GM23248 (cell line): ENCODE measurements at places on chromosomes 7 and 10. TPM values are rescaled to one million over a fixed set of nuclear protein-coding genes. Genes with fewer than 3 reads are reported as not detected.
A peak's percentile ranks its signal among the peaks of the same experiment; 100 is the strongest.

FOXI2 gene
- not detected in 2 replicates for total RNA-seq

TMEM213 gene
- not detected in 2 replicates for total RNA-seq

ACSM6 gene
- total RNA-seq: not detected in 2 replicates

FOXP2 gene
- total RNA-seq: 1.3 and 5.0 TPM in 2 replicates

ZDHHC6 gene
- total RNA-seq: 23.6 and 30.4 TPM in 2 replicates

EPHB4 gene
- 26.9 and 32.9 TPM in 2 replicates for total RNA-seq

DDC gene
- total RNA-seq: not detected in 2 replicates

PDE6C gene
- total RNA-seq: not detected in 2 replicates

AGAP9 gene
- 3.0 and 3.7 TPM in 2 replicates for total RNA-seq

- no peaks in the 10 kb centered on the region for H3K36me3 ChIP-seq
- H3K27ac ChIP-seq: no peak overlapping the region
- no peaks in the 10 kb centered on the region for H3K27me3 ChIP-seq
- no peak for DNase-seq
Observed at GRCh38 chr7:17486835-17487234, 188.4 kb downstream of the AHR start.

- peaks cover 6% of the 10 kb centered on the region; the same call in 1 of the 2 replicates for H3K4me1 ChIP-seq
- H3K27ac ChIP-seq: no peak overlapping the region
- no peak for DNase-seq
Observed at GRCh38 chr10:44370731-44371248, 14.1 kb downstream of the CXCL12 start.

DNA sequence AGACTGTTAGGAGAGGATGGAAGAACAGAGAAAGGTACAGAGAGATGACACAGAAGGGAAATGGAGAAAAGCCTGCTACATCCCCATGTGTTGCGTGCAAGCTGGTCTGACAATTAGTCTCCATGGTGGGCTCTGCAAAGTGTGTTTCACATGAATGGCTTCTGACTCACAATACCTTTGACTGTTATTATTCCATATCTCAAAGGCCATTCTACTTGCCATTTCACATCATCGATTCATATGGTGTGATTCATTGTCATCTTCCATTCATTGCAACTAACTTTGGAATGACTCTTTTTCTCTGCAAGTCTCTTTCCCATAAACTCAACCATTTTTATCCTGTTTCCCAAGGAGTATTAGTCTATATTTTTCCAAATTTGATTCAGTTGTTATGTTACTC, 208.9 kb upstream of the INHBA start:
- no peaks in the 10 kb centered on the region for H3K36me3 ChIP-seq
- H3K27ac ChIP-seq: peak overlapping the region; percentile 94
- peaks cover 51% of the 10 kb centered on the region for H3K4me1 ChIP-seq

GRCh38 chr10:17190602-17191001, 10.9 kb downstream of the TRDMT1 start:
- no peak overlapping the region for H3K27ac ChIP-seq
- no peaks in the 10 kb centered on the region for H3K27me3 ChIP-seq
- H3K4me3 ChIP-seq: no peak overlapping the region
- no peaks in the 10 kb centered on the region for H3K36me3 ChIP-seq
- H3K4me1 ChIP-seq: peaks cover under 1% of the 10 kb centered on the region; the same call in 1 of the 2 replicates

GRCh38 chr10:36057180-36057579, 415.1 kb upstream of the FZD8 start:
- H3K4me3 ChIP-seq: no peak overlapping the region
- no peaks in the 10 kb centered on the region for H3K36me3 ChIP-seq
- H3K27me3 ChIP-seq: no peaks in the 10 kb centered on the region
- DNase-seq: no peak

DNA sequence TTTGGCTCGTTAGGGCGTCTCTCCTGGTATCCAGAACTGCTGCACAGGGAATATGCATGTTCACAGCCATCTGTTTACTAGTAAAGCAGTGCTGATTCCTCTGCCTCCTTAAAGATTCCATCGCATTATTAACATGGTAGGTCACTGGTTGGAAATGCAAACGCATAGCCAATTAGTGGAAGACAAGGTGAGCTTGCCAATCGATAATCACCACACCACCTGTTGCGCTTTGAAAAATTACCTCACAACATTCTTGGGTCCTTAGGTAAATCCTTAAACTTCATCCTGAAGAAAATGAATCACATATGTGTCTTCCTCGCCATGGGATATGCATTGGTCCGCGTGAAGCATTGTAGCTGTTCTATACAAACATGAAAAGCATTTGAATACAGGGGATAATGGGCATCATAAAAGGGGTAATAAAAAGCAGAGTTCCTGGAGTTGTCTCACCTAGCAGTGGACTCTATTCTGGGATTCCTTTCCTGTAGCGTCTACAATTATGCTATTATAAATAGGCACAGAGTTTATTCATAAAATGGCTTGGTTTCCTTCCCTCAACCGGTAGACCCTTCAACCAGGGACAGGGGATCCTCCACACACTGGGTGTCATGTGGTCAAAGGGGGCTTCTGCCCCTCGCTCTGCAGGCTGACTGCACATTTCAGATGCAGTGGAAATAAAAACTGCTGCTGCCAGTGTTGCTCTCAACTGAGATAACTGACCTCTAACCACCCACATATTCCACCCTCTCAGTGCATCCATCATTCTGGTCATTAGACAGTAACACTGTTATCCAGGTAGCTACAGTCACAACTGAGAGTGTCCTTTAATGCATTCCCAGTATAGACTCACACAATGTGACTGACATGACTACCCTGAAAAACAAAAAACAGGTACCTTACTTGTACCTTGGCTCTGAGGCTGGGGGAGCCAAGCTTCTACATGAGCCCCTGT, 389.2 kb upstream of the NFE2L3 start:
- H3K4me1 ChIP-seq: no peaks in the 10 kb centered on the region
- no peak overlapping the region for H3K27ac ChIP-seq
- no peaks in the 10 kb centered on the region; the same call in 1 of the 2 replicates for H3K27me3 ChIP-seq
- no peak overlapping the region for H3K4me3 ChIP-seq
- no peak for DNase-seq

DNA sequence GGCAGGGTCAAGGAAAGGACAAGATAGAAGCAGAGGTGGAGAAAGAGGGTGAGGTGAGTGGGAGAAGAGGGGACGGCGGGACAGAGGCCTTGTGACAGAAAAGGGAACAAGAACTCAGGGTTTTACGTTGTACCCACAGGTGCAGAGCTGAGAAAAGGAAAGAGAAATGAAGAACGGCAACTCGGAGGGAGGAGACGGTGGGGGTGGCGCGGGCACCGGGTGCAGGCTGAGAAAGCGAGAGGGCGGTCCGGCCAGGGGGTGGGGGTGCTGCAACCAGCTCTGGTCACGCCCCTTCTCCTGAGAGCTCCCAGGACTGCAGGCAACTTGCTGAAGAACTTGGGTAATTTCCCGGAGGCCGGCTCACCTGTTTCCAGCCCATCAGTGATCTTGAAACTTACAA, 65.3 kb downstream of the CARD11 start:
- no peaks in the 10 kb centered on the region for H3K4me1 ChIP-seq
- DNase-seq: no peak
- H3K36me3 ChIP-seq: no peaks in the 10 kb centered on the region
- H3K27ac ChIP-seq: no peak overlapping the region
- H3K27me3 ChIP-seq: no peaks in the 10 kb centered on the region; the same call in 1 of the 2 replicates

GRCh38 chr7:31073326-31074119, 21.4 kb downstream of the ADCYAP1R1 start:
- no peaks in the 10 kb centered on the region for H3K36me3 ChIP-seq
- no peak overlapping the region for H3K4me3 ChIP-seq
- DNase-seq: no peak
- no peak overlapping the region for H3K27ac ChIP-seq
- no peaks in the 10 kb centered on the region for H3K27me3 ChIP-seq
- no peaks in the 10 kb centered on the region for H3K4me1 ChIP-seq

- H3K4me1 ChIP-seq: 0 out of 2 replicates have a peak, but pooled peaks cover 3% of the 10 kb centered on the region
- H3K27me3 ChIP-seq: no peaks in the 10 kb centered on the region
- no peaks in the 10 kb centered on the region for H3K36me3 ChIP-seq
- no peak overlapping the region for H3K27ac ChIP-seq
- peak; percentile 63 for DNase-seq
Observed at GRCh38 chr10:132411561-132412253, 14.7 kb downstream of the PWWP2B start.

- H3K36me3 ChIP-seq: no peaks in the 10 kb centered on the region
- H3K4me3 ChIP-seq: no peak overlapping the region
- 0 out of 2 replicates have a peak overlapping the region, but pooled peaks have one; percentile 11 for H3K27ac ChIP-seq
- peak; percentile 21 for DNase-seq
Observed at GRCh38 chr10:48400129-48400849, 93.8 kb downstream of the MAPK8 start.

DNA sequence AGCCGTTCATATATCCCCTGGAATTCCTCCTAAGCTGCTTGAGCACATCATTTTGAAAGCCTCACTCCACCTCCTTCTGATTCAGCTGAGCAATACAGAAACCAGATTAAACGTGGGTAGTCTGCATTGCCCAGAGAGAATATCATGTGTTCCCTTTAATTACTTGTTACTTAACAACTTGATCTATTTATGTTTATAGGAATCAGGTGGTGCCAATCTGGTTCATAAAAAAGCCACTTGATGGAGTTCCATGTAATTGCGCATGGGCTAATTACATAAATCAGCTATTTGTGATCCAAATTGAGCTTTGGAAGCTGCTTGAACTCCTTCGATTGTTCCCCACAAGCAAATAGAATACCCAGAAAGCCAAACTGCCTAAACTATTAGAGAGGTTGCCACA, 114.7 kb upstream of the ADCY1 start:
- no peaks in the 10 kb centered on the region for H3K4me1 ChIP-seq
- H3K27me3 ChIP-seq: 0 out of 2 replicates have a peak, but pooled peaks cover 12% of the 10 kb centered on the region
- H3K36me3 ChIP-seq: no peaks in the 10 kb centered on the region
- DNase-seq: no peak

DNA sequence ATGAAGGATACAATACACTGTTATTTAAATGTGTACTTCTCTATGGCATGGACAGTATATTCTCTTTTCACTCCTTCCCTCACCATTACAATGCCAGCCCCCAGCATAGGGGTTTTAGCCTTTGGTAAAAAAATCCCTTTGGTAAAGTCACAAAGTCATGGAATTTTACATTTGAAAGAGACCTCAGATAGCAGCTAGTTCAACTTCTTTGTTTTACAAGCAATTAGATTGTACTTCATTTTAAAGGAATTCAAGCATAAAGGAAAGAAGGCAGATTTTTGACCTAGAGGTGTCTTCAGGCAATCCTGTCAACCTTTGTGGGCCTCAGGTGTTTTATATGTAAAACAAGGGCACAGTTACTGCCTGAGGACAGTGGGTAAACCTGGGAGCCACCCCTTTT, 1188.4 kb upstream of the AUTS2 start:
- no peak overlapping the region for H3K4me3 ChIP-seq
- no peaks in the 10 kb centered on the region for H3K36me3 ChIP-seq
- H3K27ac ChIP-seq: no peak overlapping the region

- H3K27ac ChIP-seq: peak overlapping the region; percentile 67
- no peaks in the 10 kb centered on the region for H3K36me3 ChIP-seq
- H3K27me3 ChIP-seq: no peaks in the 10 kb centered on the region
- peak overlapping the region; percentile 42 for H3K4me3 ChIP-seq
Observed at GRCh38 chr10:90930971-90931871, 10.3 kb upstream of the ANKRD1 start.

- H3K4me3 ChIP-seq: no peak overlapping the region
- 0 out of 2 replicates have a peak, but pooled peaks cover 2% of the 10 kb centered on the region for H3K27me3 ChIP-seq
- no peaks in the 10 kb centered on the region for H3K36me3 ChIP-seq
- no peak overlapping the region for H3K27ac ChIP-seq
Observed at GRCh38 chr7:150842018-150842417, 10.3 kb upstream of the AOC1 start.

GRCh38 chr7:111364413-111364812, 197.9 kb downstream of the IMMP2L start:
- no peaks in the 10 kb centered on the region for H3K27me3 ChIP-seq
- peak; percentile 53 for DNase-seq
- no peak overlapping the region for H3K4me3 ChIP-seq
- H3K4me1 ChIP-seq: peaks cover 29% of the 10 kb centered on the region

- no peak overlapping the region for H3K4me3 ChIP-seq
- no peaks in the 10 kb centered on the region; the same call in 1 of the 2 replicates for H3K27me3 ChIP-seq
- H3K27ac ChIP-seq: no peak overlapping the region
Observed at GRCh38 chr10:21230219-21230618, 295.3 kb downstream of the SKIDA1 start.

GRCh38 chr7:94658826-94659225, 2.9 kb upstream of the SGCE start:
- H3K36me3 ChIP-seq: no peaks in the 10 kb centered on the region
- no peaks in the 10 kb centered on the region for H3K27me3 ChIP-seq
- no peaks in the 10 kb centered on the region for H3K4me1 ChIP-seq
- H3K27ac ChIP-seq: no peak overlapping the region

GRCh38 chr10:117421985-117422384, 46.7 kb upstream of the PDZD8 start:
- H3K27ac ChIP-seq: no peak overlapping the region
- no peaks in the 10 kb centered on the region for H3K27me3 ChIP-seq
- H3K36me3 ChIP-seq: no peaks in the 10 kb centered on the region
- H3K4me3 ChIP-seq: no peak overlapping the region
- 0 out of 2 replicates have a peak, but pooled peaks cover 8% of the 10 kb centered on the region for H3K4me1 ChIP-seq

GRCh38 chr7:50119815-50120637, 27.0 kb upstream of the ZPBP start:
- H3K4me3 ChIP-seq: no peak overlapping the region
- no peaks in the 10 kb centered on the region for H3K36me3 ChIP-seq
- H3K27me3 ChIP-seq: no peaks in the 10 kb centered on the region; the same call in 1 of the 2 replicates
- no peak for DNase-seq

DNA sequence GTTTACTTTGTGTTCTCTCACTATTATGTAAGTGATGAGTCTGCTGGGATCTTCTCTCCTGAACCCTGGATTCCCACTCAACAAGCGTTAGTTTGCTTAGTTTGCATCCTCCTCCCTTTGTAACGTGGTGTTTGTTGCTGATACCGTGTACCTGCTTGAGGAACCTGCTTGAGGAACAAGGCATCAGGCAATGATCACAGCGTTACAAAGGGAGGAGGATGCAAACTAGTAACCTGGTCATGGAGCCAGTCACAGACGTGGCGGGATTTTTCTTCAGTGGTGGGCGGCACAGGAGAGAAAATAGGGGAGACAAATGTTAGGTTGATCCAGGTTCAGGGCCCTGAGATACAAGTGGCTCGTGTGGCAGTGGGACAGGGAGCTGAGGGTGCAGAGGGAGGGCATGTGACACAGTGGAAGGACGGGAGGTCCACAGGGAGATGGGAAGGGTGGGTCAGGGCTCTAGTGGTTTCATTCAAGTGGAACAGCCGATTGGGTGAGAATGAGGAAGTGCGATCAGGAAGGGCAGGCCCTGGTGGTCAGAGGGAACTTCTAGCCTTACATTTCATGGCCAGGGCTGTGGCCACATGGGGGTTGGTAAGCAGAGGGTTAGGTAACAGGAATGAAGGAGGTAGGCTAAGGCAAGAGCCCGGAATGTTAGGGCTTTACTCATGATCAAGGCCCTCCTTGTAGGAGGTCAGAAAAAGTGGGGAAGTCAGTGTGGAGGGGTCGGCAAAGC, 38.0 kb downstream of the SNX10 start:
- H3K27me3 ChIP-seq: no peaks in the 10 kb centered on the region
- H3K36me3 ChIP-seq: no peaks in the 10 kb centered on the region
- H3K4me1 ChIP-seq: no peaks in the 10 kb centered on the region
- DNase-seq: no peak

GRCh38 chr7:142362349-142362748, 104.5 kb upstream of the PRSS58 start:
- no peak overlapping the region for H3K4me3 ChIP-seq
- DNase-seq: no peak

GRCh38 chr10:8049045-8049864, 5.2 kb upstream of the GATA3 start:
- no peak for DNase-seq
- H3K4me1 ChIP-seq: 0 out of 2 replicates have a peak, but pooled peaks cover 3% of the 10 kb centered on the region
- H3K27ac ChIP-seq: no peak overlapping the region
- no peaks in the 10 kb centered on the region for H3K36me3 ChIP-seq

- peak; percentile 6 for DNase-seq
- no peaks in the 10 kb centered on the region for H3K36me3 ChIP-seq
- H3K27ac ChIP-seq: no peak overlapping the region
- no peak overlapping the region for H3K4me3 ChIP-seq
- no peaks in the 10 kb centered on the region for H3K27me3 ChIP-seq
Observed at GRCh38 chr7:25361863-25362262, 133.6 kb upstream of the NPVF start.
